ENCODE measurements at places on chromosomes 1 and 21.

- DNase-seq: no peak
Measured at GRCh38 chr21:42456457-42456856, 39.6 kb downstream of the RSPH1 start.

- no peak for DNase-seq
Measured at GRCh38 chr21:46428286-46428685, 30.4 kb upstream of the DIP2A start.

DNA sequence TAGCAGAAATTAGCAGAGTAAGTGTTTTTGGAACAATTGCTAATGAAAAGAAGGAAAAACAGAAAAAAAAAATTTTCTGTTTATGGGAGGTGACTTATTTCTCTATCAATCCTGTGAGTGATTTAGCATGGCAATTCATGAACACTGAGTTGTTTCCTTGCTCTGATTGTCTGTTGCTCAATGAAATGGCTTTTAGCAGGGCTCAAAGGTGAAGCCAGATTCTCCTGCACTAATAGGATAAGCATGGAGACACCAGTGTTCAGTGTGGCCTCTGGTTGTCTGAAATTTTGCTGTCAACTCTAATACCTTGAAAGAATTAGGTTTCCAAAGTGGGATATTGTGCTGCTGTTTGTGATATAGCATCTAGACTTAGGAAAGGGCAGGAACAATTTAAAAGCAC, 15.8 kb downstream of the TRIM45 start:
- no peak for DNase-seq

- DNase-seq: no peak
Measured at GRCh38 chr1:156838972-156839371, 19.9 kb downstream of the INSRR start.

DNA sequence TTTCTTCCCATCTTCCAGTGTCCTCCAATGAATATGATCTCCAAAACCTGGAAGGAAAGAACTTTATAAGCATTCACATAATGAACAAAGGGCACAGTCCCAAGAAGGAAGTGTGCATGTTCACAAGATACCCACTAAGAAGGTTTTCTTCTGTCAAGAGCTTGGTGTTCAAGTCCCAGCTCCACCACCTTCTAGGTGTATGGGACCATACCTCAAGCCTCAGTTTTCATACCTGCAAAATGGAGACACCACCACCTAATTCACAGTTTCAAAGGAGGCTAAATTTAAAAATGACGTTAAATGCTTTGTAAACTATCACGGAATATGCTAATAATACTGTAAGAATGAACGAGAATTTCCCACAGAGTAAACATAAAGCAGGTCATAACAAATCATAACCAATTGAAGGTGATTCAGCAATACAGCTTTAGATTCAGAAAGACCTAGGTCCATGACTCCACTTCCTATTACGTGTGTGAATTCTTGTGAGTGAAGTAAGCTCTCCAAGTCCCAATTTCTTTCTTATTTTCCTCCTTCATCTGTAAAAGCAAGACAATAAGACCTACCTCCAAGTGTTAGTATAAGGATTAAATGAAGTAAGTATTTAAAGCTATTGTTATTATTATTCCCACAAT, 8.1 kb upstream of the KTI12 start:
- DNase-seq: no peak

DNA sequence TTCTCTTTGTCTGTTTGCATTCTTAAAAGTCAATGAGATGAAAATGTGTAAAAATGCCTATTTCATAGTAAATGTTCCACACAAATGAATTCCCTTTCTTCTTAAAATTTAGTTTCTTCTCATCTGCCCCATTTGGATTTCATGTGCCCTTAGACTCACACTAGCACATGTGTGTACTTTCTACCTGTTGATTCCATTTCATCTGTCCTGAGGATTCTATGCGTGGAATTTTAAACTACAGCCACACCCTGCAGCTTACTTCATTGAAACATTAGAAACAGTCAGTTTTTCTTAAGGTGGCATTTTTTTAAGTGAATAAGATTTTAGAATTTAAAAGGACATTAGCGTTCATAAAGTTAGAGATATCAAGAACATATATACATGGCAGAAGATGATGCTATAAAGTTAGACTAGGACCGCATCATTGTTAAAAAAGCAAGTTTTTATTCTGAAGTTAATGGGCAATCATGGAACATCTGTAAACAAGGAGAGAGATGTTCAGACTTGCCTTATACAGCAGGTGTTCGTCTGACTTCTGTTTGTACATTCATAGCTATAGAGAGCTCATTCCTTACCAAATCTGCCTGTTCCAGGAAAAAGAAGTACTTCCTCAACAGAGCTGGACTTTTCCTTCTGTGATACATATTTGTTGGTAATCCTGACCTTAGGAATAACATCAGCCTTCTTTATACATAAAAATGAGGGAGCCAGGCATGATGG, 3.9 kb upstream of the TUT4 start:
- no peak for DNase-seq

GRCh38 chr1:230144758-230145504, 77.9 kb downstream of the GALNT2 start:
- no peak for DNase-seq

DNA sequence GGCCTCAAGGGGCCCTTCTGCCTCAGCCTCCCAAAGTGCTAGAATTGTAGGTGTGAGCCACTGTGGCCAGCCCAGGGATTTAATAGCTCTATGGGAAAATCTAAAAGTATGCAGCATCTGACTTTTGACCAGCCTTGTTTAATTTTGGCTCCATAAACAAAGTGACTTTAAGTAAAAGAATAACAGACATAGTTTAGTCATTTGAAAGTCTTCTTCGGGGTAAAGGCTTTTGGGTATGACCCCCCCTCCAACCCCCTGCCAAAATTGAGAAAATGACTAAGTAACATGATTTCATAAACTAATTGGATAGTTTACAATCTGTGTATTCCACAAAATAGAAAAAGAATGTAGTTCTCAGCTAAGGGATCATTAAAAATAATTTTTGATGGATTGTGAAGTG, 17.0 kb downstream of the GPBP1L1 start:
- no peak for DNase-seq

GRCh38 chr1:15027515-15027986, 126.0 kb upstream of the TMEM51 start:
- peak; percentile 63 for DNase-seq

DNA sequence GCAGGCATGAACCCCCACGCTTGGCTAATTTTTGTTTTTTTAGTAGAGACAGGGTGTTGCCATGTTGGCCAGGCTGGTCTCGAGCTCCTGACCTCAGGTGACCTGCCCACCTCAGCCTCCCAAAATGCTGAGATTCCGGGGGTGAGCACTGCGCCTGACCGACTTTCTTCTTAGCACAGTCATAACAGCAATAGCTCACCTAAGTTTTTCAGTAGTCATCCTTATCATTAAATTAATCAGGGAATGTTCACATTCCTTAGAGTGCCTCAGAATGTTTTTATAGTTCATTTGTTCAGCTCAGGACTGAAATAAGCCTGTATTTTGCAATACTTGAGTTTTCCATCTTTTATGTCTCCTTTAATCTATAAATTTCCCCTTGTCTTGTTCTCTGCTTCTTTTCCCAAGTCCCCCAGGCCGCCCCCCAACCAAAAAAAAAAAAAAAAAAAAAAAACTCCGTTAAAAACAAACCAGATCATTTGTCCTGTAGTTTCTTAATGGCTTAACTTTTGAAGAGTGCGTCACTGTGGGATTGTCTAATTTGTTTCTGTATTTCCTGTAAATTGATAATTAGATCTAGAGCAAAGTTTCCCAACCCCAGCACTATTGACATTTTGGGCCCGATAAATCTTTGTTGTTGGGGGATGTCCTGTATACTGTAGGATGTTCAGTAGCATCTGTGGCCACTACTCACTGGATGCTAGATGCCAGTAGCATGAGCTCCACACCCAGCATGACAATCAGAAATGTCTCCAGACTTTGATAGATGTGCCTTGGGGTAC, 120.7 kb downstream of the ITSN1 start:
- no peak for DNase-seq

GRCh38 chr1:8431784-8432183, 113.9 kb downstream of the SLC45A1 start:
- DNase-seq: no peak

DNA sequence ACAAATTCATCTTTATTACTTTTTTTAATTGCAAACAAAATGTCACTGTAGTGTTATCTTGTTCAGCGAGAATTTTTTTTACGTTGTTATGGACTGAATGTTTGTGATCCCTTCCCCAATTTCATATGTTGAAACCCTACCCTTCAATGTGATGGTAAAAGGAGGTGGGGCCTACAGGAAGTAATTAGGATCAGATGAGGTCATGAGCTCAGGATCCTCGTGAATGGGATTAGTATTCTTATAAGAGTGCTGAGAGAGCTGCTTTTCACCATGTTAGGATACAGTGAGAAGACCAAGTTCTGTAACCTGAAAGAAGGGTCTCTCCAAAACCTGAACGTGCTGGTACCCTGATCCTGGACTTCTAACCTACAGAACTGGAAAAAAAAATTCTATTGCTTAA, 646.0 kb upstream of the TMPRSS15 start:
- no peak for DNase-seq

GRCh38 chr1:22592919-22593790, 29.9 kb downstream of the EPHA8 start:
- DNase-seq: no peak

- no peak for DNase-seq
Measured at GRCh38 chr1:1779691-1780597, 1.7 kb upstream of the NADK start.

DNA sequence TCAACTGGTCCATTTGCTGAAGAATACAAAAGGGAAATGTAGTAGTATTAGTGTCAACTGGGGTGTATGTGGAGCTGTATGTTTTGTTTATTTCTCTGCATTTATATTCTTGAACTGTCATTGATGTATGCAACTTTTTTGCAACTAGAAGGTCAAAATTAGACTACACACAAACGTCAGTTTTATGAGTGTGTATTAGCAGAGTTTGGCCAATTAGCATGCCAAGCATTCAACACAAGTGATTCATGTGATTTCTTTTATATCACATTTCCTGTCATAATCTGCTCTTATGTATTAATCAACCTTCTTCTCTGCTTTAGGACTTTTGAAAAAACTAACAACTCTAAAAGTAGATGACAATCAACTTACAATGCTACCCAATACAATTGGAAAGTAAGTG, 211.1 kb downstream of the LRRC40 start:
- no peak for DNase-seq

GRCh38 chr1:47367651-47368050, 34.1 kb downstream of the CMPK1 start:
- no peak for DNase-seq

- DNase-seq: no peak
Measured at GRCh38 chr21:38596264-38597042, 98.2 kb upstream of the ERG start.

DNA sequence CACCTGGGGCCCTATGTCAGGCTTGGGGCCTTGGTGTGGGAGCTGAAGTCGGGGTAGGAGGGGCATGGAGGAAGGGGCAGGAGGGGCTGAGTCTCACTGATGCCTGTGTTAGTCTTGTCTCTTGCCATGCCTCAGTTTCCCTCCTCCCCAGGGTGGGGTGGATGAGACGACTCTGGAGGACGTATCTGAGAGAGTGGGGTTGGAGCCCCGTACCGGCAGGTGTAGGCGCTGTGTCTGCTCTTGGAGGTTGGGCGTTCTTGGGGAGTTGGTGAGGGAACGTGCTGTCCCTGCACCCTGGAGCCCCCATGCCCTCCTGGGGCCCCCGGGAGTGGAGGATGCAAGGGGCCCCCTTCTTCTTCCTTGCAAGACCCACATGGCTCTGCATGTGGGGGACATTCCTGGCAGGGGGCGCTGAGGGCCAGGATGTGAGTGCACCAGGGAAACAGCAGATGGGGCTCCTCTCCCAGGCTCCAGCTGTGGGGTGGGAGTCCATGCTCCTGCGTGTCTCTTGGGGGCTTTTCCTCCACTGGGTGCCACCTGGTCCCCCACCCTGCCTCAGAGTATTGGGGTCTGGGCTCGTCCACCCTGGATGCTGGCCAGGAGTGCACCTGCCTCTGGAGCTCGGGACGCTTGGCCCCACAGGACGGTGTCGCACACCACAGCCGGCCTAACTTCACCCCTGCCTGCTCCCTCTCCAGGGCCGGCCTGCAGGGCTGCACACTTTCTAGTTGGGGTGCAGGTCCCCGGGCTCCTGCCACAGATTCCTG, 1.4 kb upstream of the TNFRSF14 start:
- no peak for DNase-seq

DNA sequence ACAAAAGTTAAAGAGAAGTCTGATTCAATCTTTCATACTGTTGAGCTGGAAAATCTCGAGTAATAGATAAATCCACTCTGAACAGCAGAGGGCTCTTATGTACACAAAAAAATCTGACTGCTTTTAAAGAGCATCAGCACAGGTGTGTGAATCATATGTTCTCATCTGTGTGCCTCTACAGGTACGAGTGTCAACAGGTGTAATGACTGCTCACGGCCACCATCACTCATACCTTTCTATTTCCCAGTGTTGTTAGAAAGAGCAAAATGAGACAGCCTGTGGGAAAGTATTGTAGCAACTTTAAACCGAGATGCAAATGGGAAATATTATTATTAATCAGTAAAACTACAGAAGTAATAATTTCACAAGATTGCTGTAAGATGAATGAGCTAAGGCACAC, 49.0 kb upstream of the SCAF4 start:
- DNase-seq: no peak

DNA sequence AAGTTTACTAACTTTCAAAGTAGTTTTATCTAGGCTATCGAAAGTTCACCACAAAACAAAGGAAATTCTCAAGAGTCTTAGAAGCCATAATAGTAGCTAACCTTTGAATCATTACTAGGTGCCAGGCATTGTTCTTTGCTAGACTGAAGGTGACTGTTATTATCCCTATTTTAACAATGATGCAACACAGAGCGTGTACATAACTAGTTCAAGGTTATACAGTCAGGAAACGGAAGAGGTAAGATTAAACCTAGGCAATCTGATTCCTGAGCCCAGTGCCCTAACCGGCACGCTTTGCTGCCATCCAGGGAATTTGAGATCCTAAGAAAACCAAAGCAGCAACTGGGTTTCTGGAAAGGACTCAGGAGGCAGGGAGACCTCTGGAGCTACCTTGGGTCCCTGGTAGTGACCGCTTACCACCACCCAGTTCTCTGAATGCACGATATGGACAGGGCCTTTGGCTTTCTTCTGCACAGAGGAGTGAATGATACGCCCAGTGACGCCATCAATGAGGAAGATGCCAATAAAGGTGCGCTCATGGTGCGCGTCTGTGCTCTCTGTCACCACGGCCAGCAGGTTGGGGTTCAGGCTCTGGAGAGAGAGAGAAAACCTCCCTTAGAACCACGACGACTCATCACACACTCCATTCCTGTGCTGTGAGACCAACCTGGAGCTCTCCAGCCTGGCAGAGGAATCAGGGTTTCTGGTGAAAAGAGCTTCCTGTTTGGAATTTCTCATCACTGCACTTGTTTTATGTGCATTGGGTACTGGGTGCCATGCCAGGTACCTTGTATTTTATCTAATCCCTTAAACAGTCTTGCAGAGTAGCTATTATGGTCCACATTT, 13.1 kb upstream of the UBR4 start:
- DNase-seq: no peak

GRCh38 chr1:31615414-31615813, 2.1 kb upstream of the HCRTR1 start:
- no peak for DNase-seq

- DNase-seq: no peak
Measured at GRCh38 chr1:245007852-245008251, 143.5 kb upstream of the HNRNPU start.

- DNase-seq: no peak
Measured at GRCh38 chr1:27600498-27601175, 3.3 kb downstream of the AHDC1 start.
